ENCODE measurements at places on chromosomes 4 and X. TPM values are rescaled to one million over a fixed set of nuclear protein-coding genes. Genes with fewer than 3 reads are reported as not detected.

The ARR3 gene
- total RNA-seq: not detected

- DNase-seq: no peak
Observed at GRCh38 chr4:40328383-40328782, 6.8 kb upstream of the CHRNA9 start.

GRCh38 chr4:189659287-189659686 is 281.4 kb upstream of the FRG1 start:
- no peak for DNase-seq

DNA sequence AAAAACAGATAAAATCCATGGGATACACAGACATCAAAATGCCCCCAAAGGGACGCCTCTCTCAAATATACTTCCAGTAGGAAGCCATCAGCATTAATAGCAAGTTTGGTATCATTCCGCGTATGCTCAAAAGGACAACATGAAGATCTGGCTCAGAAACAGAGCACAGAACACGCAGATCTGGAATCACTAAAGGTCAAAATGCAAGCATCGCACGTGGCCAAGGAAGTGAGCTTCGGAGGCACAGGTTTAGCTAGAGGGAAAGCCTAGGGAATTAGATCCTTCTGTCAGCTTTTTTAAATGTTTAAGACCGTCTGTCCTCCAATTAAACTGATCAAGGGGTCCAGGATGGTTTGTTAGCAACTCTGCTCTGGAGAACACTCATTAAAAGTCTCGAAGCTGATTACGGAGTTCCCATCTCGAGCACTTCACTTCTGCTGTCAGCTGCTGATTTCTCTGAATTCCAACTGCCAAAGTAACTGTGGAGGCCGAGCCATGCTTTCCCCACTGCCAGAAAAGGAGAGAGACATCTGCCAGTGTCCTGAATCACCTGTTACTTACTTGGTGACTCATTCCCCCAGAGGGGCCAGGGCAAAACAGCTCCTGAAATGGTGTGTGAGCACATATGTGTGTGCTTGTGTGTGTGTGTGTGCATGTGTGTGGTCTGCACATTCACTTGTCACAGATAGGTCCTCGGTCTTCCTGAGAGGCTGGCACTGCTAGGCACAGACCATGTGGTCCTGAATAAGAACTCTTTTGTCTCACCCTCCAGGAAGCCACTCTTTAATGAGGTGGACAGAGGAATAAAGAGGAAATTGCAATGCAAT is 177.7 kb upstream of the PPARGC1A start:
- DNase-seq: no peak

- no peak for DNase-seq
Observed at GRCh38 chr4:168731006-168731636, 234.3 kb downstream of the PALLD start.

- no peak for DNase-seq
Observed at GRCh38 chrX:131795442-131796229, 227.5 kb upstream of the STK26 start.

GRCh38 chr4:73436674-73437557 is 895 bp downstream of the AFP start:
- no peak for DNase-seq

DNA sequence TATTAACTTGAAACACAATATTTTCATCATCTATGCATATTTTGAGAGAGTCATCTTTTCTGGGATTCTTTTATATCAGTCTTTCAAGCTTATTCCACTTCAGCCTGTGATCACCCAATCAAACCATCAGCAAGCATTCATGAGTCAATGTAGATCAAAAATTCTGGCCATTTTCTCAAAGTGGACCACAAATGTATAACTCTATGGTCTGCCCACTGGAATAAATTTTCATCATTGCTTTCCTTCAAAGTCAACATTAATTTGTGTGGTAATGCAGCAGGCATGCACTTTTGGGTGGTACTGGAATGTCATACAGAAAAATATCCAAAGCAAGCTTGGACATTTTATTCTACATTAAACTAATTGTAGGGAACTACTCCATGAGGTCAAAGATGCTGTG is 1013.0 kb downstream of the STIM2 start:
- DNase-seq: no peak
